Diencephalon (tissue), 1 donor: ENCODE measurements at places on chromosomes 2 and 18. TPM values are rescaled to one million over a fixed set of nuclear protein-coding genes. Genes with fewer than 3 reads are reported as not detected.

Gene PSMA8
- total RNA-seq, result 0.46 TPM

Gene SCYGR3
- not detected for total RNA-seq

Gene C1QL2
- 2.3 TPM for total RNA-seq

Gene FN1
- 156 TPM for total RNA-seq

Gene ANKRD29
- 11.3 TPM for total RNA-seq

Gene ALLC
- total RNA-seq, result not detected

Gene CRACDL
- total RNA-seq, result 3.7 TPM

Gene SULT1C4
- 15.5 TPM for total RNA-seq

Gene IL1RN
- total RNA-seq, result not detected

Gene CTAGE1
- total RNA-seq, result not detected

Gene GCG
- total RNA-seq, result not detected

Gene PRKAG3
- total RNA-seq, result not detected

Gene TEKT4
- 2.5 TPM for total RNA-seq

Gene RNF144A
- 52.8 TPM for total RNA-seq

Gene MEP1B
- total RNA-seq, result 0.23 TPM

Gene ASPRV1
- total RNA-seq, result 3.0 TPM

Gene REG1B
- not detected for total RNA-seq

Gene LYPD6
- total RNA-seq, result 20.5 TPM

Gene SLC19A3
- 3.9 TPM for total RNA-seq

Gene SERPINB2
- total RNA-seq, result 0.23 TPM

Gene MAP2
- 911 TPM for total RNA-seq

Gene ADRA2B
- 0.46 TPM for total RNA-seq

Gene GAREM2
- 17.3 TPM for total RNA-seq

Gene ERFE
- 1.2 TPM for total RNA-seq

Gene SLC5A7
- total RNA-seq, result 14.3 TPM

Gene FAM237A
- total RNA-seq, result 0.46 TPM

Gene PSMD14
- 72.7 TPM for total RNA-seq

Gene CCDC150
- total RNA-seq, result 9.2 TPM

Gene TCF23
- not detected for total RNA-seq

Gene PROC
- 0.92 TPM for total RNA-seq

Gene SCG2
- total RNA-seq, result 179 TPM

Gene PLCD4
- total RNA-seq, result 1.4 TPM

Gene MYO1B
- total RNA-seq, result 90.0 TPM
